ENCODE measurements at places on chromosomes 16 and 17.

DNA sequence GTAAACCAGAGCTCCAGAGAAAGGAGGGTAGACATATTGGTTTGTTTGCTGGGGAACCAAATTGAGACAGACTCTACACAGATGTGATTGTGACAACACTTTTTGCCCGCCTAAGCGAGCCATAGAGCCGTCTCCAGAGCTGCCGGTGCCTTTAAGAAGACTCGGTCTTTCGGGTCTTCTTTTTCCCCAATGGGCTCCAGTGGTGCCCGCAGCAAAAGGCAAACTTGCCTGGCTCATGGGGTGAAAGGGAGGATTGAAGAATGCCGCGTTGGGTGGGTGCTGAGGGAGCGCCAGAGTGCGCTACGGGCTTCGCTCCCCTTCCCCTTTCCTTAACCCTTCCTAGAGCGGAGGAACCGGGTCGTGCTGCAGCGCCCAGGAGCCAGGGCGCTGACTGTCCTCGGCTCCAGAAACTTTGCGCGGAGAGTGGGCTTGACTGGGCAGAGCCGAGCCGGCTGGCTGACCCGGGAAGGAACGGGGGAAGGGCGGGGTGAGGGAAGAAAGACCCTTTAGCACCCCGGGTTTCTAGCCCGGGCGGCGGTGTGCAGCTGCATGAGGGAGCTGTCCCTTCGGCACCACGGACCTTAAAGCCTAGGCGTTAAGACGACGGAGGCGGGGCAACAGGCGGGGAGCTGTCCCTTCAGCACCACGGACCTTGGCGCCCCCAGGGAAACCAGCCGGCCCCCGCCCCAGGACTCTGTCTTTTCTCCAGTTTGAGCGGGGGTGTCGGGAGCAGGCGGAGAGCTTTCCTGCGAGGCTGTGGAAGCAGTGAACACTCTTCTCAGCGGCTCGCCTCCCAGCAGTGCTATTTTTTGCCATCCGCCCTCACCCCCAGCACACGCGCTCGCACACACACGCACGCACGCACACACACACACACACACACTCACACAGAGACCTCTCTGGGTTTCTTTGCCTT, at the start of gene CACNG3:
CACNG3 (plus strand) TSS at position 880 of the 916 bp plus-strand sequence. CDS start 420 bp downstream, outside the sequence.
- no peak for DNase-seq

GRCh38 chr16:16118337-16118736, 105.0 kb downstream of the ABCC6 start:
- DNase-seq = no peak

DNA sequence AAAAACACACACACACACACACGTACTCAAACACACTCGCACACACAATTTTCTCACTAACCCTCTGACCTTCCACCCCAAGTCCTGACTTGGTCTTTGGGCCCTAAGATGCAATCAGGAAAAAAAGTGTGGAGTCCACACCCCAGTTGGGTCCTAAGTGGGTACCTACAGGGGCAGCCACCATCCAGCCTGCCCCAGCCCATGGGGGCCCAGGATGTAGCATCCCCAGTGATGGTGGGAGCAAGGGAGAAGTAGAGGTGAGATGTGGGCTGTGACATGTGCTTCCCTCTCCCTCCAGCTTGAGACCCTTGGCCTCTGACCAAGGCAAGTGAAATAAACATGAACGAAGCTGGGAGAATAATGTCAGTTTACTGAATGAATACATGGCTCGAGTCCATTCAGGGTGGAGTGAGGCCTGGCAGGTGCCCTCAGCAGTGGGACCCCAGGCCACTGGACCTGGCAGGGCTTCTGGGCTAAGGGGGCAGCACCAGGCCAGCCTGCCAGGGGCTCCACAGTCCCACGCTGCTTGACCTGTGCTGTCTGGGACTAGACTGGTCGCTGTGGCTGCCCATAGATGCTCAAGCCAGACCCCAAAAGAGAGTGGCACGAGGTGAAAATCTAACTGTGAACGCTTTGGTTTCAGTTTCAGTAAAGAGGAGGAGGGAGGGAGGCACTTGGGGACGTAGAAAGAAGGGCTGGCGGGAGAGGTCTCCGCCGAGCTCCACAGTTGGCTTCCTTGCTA, 73.7 kb downstream of the MRC2 start:
- no peak for DNase-seq

DNA sequence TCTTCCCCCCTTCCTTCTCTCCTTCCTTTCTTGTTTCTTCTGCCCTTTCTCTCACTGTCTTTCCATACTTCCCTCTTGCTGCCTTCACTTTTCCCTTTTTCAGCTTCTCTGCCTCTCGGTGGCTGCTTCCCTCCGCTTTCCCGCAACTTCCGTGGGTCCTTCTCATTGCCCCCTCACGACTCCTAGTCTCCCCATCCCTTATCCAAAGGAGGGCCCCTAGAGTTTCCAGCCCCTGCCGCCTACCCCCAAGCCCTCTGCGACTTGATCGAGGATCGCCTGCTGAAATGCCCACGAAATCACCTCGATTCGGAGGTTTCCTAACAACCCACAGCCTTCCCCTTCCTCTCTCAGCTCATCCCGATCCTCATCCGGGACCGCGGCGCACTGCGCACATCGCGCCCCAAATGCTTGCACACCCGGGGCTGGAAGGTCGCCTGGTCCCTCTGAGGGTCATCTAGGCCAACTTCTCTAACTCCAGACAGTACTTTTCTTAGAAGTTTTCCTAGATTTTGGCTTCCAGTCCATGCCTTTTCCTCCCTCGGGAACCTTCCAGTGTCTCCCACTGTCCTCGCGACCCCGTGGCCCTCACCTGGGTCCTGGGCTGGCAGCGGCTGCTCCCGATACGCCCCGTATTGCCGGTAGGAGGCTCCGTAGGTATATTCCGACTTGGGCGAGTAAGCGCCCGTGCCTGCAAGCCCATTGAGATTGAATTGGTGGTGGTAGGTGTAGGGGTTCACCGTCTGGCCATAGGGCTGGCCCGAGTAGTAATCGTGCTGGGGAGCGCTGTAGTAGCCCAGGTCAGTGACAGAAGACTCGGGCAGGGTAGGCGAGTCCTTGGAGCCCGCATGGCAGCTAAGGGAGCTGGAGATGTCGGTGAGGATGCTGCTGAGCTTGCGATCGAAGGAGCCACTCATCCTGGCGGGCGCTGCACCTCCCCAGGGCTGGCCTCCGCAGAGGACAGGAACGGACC, 654 bp downstream of the DLX3 start:
- no peak for DNase-seq

DNA sequence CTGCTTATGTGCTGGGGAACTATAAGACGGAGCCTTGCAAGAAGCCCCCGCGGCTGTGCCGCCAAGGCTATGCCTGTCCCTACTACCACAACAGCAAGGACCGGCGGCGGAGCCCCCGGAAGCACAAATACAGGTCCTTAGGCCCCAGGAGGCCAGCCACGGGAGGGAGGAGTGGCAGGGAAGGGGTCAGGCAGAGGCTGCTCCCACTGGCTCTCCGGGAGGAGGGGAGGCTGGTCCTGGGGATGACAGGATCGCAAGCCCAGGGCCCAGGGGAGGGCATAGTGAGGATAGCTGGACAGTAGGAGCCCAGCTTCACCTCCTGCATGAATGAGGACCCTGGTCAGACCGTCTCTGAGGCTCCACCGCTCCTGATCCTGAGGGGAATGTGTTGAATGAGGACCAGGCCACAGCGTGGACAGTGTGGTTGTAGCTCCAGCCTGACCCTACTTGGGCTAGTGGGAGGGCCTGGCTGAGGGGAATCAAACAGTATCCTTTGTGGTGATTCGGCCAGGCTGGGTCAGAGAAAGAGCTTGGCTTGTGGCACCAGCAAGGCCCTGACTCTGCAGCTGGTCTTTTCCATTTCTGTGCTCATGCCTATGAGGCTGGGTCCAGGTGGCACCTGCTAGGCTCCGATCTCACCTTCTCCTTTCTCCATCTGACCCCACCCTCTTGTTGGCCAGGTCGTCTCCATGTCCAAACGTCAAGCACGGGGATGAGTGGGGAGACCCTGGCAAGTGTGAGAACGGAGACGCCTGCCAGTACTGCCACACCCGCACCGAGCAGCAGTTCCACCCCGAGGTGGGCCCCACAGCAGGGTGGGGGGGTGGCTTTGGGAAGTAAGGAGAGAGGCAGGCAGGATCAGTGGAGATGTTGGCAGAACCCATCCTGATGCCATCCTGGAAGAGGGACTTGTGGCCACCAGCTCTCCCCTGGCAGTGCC, 28.7 kb downstream of the UNK start:
- no peak for DNase-seq

DNA sequence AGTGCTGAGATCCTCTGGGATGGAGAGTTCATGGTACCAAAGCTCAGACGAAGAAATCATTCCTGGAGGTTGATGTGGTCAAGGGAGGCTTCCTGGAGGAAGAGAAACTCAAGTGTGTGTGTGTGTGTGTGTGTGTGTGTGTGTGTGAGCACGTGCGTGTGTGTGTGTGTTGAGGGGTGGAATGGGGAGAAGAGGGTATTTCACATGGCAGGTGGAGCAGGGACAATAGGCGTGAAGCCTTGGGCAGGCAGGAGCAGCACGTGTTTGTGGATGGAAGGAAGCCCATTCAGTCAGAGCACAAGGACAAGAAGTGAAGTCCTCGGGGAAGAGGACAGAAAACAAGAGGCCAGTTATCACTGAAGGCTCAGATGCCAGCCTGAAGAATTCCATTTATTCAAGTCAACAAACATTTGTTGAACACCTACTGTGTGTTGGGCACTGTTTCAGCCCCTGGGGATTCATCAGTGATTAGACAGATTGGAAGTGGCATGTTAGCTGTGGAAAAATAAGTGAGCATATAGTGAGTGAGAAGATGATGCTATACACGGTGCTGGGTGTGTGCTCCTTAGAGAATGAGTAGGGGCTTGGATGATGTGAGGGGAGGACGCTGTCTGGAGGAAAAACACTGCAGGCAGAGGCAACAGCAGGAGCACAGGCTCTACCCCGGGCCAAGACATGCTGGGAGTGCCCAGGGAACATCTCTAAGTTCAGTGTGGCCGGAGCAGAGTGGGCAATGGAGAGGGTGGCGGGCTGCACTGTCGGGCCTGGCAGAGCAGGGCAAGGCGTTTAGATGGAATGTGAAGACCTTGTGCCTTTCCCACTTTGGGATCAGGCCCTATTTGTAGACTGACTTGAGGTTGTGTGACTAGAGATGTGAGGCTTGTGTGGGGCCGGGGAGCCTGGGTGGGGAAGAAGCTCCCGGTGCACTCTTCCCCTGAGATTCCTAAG, 267.1 kb downstream of the CBLN1 start:
- DNase-seq = no peak

Measured in activated naive CD8-positive, alpha-beta T cell treated with anti-CD3 and anti-CD28 coated beads, Interleukin-2, amount 50 U/mL, for 16 hours (primary cell).